ENCODE measurements at places on chromosomes 2 and 18. TPM values are rescaled to one million over a fixed set of nuclear protein-coding genes. Genes with fewer than 3 reads are reported as not detected.

DNA sequence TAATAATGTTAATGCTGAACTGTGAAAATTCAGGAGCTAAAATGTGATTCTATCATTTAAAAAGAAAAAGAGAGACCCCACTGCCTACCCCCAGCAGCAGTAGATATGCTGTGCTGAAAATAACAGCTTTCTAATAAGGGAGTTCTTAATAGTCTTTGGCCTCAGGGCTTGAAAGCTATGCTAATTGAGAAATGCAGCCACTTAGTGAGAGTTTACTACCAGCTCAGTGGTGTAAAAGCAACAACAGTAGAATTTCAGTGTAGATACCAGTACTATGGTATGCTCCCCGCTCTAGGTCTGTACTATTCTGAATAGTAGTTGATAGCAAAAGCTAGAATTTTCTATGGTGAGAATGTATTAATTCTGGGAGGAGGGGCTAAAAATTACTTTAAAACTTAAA is 303.1 kb upstream of the VWC2L start:
- no peak overlapping the region for H3K27ac ChIP-seq
- DNase-seq, result no peak
- H3K4me1 ChIP-seq, result no peaks in the 10 kb centered on the region
- no peaks in the 10 kb centered on the region for H3K27me3 ChIP-seq
- no peaks in the 10 kb centered on the region for H3K36me3 ChIP-seq
- no peak overlapping the region for H3K4me3 ChIP-seq

DNA sequence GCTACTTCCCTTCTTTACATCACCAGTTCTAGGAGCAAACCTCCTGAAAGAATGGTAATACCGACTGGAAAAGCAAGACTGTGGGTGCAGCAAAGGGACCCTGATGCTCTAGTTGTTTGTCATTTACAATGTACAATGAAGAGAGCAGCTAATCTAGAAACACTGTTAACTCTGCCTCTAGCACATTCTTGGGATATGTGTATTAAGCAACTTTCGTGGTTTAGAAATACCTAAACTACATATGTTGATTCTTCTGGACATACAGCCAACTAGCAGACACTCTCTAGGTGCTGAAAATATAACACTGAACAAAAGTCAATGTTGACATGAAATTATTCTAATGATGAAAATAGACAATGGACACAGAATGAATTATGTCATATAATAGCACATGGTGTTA is 440.3 kb upstream of the MC4R start:
- no peaks in the 10 kb centered on the region for H3K27me3 ChIP-seq
- DNase-seq, result no peak
- H3K4me3 ChIP-seq, result no peak overlapping the region
- H3K36me3 ChIP-seq, result no peaks in the 10 kb centered on the region
- H3K27ac ChIP-seq, result no peak overlapping the region
- H3K4me1 ChIP-seq, result no peaks in the 10 kb centered on the region

GRCh38 chr2:88254437-88255091 is 84.4 kb downstream of the THNSL2 start:
- H3K36me3 ChIP-seq, result no peaks in the 10 kb centered on the region
- peaks cover 2% of the 10 kb centered on the region for H3K27me3 ChIP-seq
- no peak overlapping the region for H3K4me3 ChIP-seq
- no peak for DNase-seq

DNA sequence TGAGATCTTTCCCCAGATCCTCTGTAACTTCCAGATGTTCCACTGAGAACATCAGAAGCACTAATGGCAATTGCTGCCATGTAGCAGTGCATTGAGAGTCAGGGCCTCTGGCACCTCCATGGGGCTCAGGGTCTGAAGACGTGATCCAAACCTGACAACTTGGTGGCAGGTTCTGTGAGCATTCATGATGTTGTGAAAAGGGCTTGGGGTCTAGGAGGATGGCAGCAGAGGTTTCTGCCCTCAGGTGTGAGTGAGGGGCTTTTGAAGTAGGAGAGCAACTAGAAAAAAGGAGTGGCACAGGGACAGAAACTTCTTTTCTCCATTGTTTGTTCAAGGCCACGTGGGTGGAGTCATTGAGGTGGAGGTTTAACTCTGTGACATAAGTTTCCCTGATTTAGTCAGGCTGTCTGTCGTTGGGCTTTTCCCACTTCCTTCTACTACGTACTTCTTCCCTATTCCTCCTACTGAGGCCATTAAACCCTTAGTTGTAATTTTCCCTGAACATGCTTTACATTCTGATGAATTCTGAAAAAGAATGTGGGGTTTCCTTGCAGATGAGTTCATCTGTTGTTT is 13.1 kb downstream of the CFLAR start:
- DNase-seq, result no peak
- peaks cover 21% of the 10 kb centered on the region for H3K36me3 ChIP-seq
- H3K4me3 ChIP-seq, result peak overlapping the region; percentile 69
- peaks cover 12% of the 10 kb centered on the region for H3K27me3 ChIP-seq
- peak overlapping the region; percentile 97 for H3K27ac ChIP-seq

- DNase-seq, result no peak
- H3K4me3 ChIP-seq, result no peak overlapping the region
- H3K36me3 ChIP-seq, result no peaks in the 10 kb centered on the region
- H3K27ac ChIP-seq, result no peak overlapping the region
- peaks cover 36% of the 10 kb centered on the region for H3K4me1 ChIP-seq
These were observed 54.0 kb upstream of the NOSTRIN start for GRCh38 chr2:168748461-168748860.

GRCh38 chr18:79378536-79379250 is 17.0 kb upstream of the NFATC1 start:
- DNase-seq, result peak; percentile 70
- peaks cover 7% of the 10 kb centered on the region for H3K4me1 ChIP-seq
- no peak overlapping the region for H3K4me3 ChIP-seq
- H3K27ac ChIP-seq, result no peak overlapping the region
- peaks cover 2% of the 10 kb centered on the region for H3K27me3 ChIP-seq

DNA sequence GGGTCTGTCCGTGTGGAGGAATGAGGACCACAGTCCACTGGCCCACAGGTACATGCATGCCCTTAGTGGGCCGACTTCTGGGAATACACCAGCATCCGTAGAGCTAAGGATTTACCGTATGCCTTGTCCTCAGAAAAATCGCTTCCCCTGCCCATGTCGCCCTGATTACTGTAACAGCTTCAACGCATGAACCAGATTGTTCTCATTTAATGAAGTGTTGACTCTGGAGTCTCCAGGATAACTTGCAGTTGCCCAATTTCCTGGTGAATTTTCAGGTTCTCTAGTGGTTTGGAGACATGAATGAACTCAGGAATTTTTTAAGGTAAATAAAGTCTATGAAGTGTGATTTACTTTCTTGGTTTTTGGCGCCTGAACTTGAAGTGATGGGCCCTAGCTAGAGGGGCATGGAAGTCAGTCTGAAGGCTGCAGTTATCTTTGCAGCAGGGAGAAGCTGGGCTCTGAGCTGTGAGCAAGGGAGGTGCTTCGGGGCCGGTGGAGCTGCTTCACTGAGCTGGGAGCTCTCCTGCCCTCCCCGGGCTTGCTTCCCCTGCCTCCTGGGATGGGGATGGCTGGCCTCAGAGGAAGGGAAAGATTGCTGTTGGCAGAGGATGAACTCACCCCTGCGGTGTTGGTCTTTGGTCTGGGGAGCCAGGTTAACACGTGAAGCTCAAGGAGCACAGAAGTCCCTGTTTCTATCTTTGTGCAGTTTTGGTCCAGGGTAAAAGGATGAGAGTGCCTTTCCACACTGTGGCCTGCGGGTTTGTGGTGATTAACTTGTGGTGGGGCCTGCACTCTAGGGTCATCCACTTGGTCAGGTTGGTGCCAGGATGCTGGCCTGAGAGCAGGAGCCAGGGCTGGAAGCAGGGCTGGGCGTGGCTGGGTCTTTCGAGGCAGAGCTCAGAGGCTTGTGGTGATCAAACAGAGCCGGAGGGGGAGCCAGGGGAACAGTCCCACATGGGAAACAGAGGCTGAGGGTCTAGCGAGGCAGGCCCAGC is 28.1 kb downstream of the TCF7L1 start:
- no peak overlapping the region for H3K27ac ChIP-seq
- no peak for DNase-seq

DNA sequence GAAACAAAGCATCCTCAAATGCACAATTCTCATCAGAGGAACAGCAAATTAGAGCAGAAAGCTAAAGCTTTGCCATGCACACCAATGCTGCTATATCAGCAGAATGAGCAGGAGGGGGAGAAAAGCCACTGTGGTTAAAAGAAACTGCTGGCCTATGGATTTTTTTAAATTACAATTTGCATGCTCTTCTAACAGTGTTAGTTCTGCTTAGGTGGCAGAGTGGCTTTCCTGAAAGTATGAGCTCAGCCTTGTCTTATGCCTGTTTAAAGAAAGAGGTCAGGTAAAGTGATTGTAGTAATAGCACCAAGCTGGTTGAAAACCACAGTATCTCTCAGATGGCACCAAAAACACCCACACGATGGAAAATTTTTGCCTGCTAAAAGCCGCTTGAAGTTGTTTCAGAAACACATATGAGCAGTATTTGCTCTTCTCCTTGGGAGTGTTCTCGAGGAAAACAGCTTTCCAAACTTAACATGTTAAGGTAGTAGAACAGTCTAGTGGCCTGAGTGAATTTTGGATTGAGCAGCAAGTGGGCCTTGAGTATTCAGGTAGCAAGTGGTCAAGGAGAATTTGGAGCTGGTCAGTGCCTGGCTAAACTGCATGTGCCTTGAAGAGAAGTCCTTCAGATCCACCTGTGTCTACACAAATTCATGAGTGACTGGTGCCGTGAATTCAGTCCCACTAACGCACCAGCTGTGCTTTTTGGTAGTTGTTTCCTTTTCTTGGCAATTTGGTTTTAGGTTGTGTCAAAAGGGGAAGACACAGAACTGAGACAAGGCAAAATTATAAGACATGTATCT is 19.6 kb upstream of the NDUFV2 start:
- peaks cover 16% of the 10 kb centered on the region for H3K4me1 ChIP-seq
- no peaks in the 10 kb centered on the region for H3K27me3 ChIP-seq
- peak overlapping the region; percentile 12 for H3K4me3 ChIP-seq
- no peaks in the 10 kb centered on the region for H3K36me3 ChIP-seq

- no peaks in the 10 kb centered on the region for H3K36me3 ChIP-seq
- H3K27me3 ChIP-seq, result peaks cover 1% of the 10 kb centered on the region
- no peak for DNase-seq
- no peak overlapping the region for H3K4me3 ChIP-seq
- H3K27ac ChIP-seq, result no peak overlapping the region
These were observed 10.2 kb downstream of the ALPG start for GRCh38 chr2:232416521-232417470.

DNA sequence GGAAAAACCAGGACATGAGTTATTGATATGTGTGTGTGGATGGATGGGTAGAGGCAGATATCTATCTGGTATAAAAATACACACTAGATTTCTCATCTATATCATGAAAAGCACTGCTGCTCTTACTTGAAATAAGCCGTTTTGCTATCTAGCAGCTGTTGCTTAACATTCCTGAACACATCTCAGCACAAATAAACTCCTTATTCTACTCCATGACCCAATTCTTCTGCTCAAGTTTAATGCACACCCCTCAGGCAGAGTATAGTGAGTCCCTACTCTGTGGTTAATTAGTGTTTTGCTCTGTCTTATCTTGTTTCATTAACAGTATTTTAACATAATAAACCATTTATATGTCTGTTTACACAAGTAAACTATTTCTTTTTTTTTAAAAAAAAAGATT is 134.2 kb downstream of the CBLN2 start:
- no peak for DNase-seq
- H3K4me1 ChIP-seq, result no peaks in the 10 kb centered on the region
- H3K4me3 ChIP-seq, result no peak overlapping the region

GRCh38 chr2:67631483-67631882 is 234.3 kb downstream of the ETAA1 start:
- H3K36me3 ChIP-seq, result no peaks in the 10 kb centered on the region
- H3K27ac ChIP-seq, result peak overlapping the region; percentile 65
- H3K27me3 ChIP-seq, result no peaks in the 10 kb centered on the region

- H3K36me3 ChIP-seq, result no peaks in the 10 kb centered on the region
- no peak overlapping the region for H3K4me3 ChIP-seq
- H3K4me1 ChIP-seq, result peaks cover 4% of the 10 kb centered on the region
- DNase-seq, result no peak
- H3K27me3 ChIP-seq, result peaks cover 17% of the 10 kb centered on the region
- H3K27ac ChIP-seq, result no peak overlapping the region
These were observed 214.1 kb upstream of the COPS8 start for GRCh38 chr2:236871500-236872001.

The HOXD9 gene
- polyA plus RNA-seq, result not detected

The CABYR gene
- not detected for polyA plus RNA-seq

The PASK gene
- 4.9 TPM for polyA plus RNA-seq

The IL1RL2 gene
- not detected for polyA plus RNA-seq

The SLC9A4 gene
- not detected for polyA plus RNA-seq

Measured in immature natural killer cell (primary cell).